Type B pancreatic cell (in vitro differentiated cells): ENCODE measurements at places on chromosomes 4 and X.

DNA sequence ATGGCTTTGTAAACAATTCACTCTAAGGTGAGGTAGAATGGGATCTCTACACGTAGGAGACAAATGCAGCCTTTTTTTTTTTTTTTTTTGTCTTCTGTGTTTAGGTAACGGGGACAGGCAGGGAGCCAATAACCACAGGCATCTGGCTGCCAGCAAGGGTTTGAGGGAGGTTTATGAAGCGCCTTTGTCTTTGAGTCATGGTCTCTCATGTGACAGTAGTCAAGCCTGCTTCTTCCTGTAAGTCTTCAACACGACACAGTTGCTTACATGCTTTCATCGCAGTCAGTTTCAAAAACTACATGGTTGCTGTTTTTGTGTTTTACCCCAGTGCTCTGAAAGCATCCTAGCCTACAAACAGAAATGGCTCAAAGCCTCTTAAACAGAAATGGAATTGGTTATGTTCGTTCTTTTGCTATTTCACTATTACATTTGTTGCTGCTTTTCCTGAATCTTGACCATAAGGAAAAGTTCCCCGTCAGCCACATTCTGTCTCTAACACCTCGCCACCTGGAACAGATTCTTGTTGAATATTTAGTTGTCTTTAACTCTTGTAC lies 127.8 kb upstream of the METTL14 start:
- DNase-seq: no peak

- DNase-seq: no peak
Measured at GRCh38 chr4:128456171-128456570, 168.6 kb upstream of the PGRMC2 start.

- no peak for DNase-seq
Measured at GRCh38 chrX:15619053-15619755, 18.4 kb upstream of the ACE2 start.

DNA sequence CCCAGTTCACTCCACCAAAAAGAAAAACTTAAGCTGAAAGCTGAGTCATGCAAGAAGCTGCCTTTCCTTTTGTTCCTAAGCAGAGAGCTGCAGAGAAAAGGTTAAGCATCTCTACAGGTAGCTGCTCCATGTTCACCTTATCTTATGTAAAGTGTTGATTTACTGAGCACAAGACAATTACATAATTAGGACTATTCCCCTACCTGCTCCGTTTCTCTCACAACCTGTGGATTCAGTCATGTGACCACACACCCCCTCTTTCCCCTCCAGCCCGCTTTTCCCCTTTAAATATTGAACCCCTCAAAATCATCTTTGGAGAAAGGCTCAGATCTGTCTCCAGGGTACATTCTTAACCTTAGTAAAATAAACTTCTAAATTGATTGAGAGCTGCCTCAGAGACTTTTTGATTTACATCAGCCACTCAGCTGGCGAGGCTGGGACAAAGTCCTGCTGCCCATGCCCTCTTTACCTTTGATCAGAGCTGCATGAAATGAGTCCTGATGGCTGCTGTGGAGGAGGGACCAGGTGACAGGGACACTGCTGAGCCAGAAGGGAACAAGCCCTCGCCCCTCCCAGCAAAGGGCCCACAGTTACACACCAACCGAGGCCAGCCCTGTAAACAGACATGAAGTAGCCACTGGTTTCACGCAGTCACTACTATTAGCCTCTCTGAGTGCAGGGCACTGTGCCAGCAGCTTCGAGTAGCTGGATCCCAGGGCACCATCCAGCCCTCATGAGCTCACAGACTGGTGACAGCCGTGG lies 53.9 kb upstream of the C4orf50 start:
- no peak for DNase-seq

- no peak for DNase-seq
Measured at GRCh38 chr4:149353241-149353640, 462.4 kb downstream of the IQCM start.

DNA sequence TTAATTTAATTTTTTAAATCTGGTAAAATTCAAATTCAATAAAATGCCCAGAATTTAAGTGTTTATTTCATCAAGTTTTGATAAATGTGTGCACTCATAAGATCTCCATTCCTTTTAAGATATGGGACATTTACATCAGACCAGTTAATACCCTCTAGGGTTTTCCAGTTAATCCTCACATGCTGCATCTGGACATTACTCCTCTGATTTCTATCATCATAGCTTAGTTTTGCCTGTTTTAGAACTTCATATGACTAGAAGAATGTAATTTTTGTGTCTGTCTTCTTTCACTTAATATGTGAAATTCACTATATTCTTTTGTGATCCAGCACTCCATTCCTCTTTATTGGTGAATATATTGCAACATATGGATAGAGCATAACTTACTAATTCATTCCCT lies 727.7 kb upstream of the FAM241A start:
- DNase-seq: no peak

DNA sequence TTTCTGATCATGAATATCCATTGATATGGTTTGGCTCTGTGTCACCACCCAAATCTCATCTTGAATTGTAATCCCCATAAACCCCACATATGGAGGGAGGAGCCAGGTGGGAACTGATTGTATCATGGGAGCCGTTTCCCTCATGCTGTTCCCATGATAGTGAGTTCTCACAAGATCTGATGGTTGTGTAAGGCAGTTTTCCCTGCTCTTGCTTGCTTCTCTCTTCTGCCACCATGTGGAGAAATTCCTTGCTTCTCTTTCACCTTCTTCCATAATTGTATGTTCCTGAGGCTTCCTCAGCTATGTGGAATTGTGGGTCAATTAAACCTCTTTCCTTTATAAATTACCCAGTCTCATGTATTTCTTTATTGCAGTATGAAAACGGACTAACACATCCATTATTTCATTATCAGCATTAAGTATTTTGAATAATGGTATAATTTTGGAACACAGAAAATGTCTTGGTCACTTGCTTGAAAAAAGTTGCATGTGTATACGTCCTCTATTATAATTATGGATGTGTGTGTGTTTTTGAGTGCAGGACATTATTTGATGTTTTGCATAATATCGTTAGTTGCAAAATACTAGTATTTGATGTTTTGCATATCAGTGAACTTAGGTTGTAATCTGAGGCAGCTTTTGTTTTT lies 334.6 kb downstream of the PCDH10 start:
- no peak for DNase-seq

DNA sequence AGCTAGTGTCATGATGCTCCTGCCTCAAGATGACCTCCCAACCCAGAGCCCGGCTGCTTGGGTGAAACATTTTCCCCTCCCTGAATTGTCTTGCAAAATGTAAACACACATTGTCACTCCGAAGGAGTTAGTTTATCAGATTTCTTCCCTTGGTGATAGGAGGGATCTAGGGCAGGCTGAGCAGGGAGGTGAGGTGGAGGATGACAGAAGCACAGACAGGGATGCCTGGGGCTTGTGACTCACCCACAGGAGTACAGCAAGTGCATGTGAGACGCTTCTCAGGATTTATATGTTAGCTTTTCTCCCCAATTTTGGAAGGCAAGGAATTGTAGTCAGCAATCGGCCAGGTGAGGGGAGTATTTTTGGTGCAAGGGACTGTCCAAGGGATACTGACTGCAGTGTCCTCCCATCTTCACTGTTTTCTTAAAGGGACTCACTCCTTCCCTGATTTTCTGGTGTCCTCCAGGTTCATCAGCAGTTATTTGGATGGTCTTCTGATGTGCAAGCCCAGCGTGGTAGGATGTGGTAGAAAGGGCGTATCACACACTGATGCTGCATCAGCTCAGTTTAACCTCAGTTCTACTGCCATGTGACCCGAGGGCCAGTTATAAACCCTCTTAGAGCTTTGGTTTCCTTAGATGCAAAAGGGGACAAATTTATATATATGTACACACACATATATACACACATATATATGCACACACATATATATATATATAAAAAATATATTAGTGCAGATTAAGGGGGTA lies 46.2 kb upstream of the IGFBP7 start:
- DNase-seq: no peak

- no peak for DNase-seq
Measured at GRCh38 chr4:15793506-15794363, 15.6 kb downstream of the CD38 start.

- DNase-seq: peak; percentile 64
Measured at GRCh38 chr4:3413675-3414420, 27.9 kb upstream of the HGFAC start.

GRCh38 chr4:8092282-8092681 lies 66.3 kb downstream of the ABLIM2 start:
- DNase-seq: no peak

- DNase-seq: no peak
Measured at GRCh38 chr4:64883087-64883807, 474.0 kb upstream of the TECRL start.

DNA sequence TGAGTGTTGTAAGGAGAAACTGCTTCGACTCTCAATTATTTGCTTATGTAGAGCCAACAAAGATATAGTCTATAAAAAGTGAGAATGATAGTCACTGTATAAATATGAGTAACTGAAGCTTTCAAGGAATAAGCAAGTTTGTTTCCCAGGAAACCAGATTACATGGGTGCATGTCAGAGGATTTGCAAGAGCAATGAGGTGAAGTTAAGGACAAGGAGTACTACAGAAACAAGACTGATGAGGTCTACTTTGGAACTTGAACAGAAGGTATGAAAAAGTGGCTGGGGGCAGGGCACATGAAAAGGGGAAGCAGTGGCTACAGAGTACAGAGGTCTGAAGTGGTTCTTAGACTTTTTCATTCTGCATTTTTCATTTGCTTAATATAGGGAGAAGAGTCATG lies 321.0 kb upstream of the CXXC4 start:
- DNase-seq: no peak

- no peak for DNase-seq
Measured at GRCh38 chr4:69689599-69689998, 36.6 kb upstream of the UGT2A1 start.

DNA sequence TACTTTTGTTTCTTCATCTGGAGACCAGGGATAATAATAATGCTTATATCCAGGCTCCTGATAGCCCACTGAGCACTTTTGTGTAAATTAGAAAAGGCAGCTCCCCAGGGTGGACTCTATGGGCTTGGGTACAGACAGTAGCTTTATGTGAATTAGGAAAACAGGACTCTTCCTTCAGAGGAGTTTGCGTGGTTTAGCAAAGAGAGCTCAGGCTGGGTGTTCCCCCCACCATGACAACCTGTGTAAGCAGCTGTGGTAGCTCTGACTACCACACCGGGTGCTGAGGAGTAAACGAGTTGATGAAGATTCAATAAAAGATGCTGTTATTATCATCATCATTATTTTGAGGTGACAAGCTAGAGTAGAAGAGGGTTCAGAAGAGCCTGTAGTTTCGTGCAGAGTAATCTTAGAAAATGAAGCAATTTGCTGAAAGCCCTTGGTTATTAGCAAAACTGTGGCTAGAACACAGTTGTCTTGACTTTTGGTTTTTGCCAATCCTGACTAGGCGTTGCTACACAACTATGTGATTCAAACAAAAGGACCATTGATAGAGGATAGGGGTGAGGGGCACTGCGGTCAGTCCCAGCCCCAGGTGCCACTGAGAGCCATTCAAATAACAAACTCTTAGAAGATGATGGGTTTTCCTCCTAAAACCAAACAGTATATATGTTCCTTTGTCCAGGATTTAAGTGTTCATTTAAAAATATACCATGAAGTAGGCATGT lies 60.6 kb upstream of the LIMCH1 start:
- no peak for DNase-seq

GRCh38 chr4:35125995-35126712 lies 1118.2 kb downstream of the ARAP2 start:
- no peak for DNase-seq

- DNase-seq: no peak
Measured at GRCh38 chr4:165505958-165506837, 127.4 kb downstream of the CPE start.

GRCh38 chr4:182294451-182294850 lies 51.2 kb downstream of the TENM3 start:
- DNase-seq: no peak

- no peak for DNase-seq
Measured at GRCh38 chr4:163553146-163553545, 58.7 kb downstream of the TMA16 start.

DNA sequence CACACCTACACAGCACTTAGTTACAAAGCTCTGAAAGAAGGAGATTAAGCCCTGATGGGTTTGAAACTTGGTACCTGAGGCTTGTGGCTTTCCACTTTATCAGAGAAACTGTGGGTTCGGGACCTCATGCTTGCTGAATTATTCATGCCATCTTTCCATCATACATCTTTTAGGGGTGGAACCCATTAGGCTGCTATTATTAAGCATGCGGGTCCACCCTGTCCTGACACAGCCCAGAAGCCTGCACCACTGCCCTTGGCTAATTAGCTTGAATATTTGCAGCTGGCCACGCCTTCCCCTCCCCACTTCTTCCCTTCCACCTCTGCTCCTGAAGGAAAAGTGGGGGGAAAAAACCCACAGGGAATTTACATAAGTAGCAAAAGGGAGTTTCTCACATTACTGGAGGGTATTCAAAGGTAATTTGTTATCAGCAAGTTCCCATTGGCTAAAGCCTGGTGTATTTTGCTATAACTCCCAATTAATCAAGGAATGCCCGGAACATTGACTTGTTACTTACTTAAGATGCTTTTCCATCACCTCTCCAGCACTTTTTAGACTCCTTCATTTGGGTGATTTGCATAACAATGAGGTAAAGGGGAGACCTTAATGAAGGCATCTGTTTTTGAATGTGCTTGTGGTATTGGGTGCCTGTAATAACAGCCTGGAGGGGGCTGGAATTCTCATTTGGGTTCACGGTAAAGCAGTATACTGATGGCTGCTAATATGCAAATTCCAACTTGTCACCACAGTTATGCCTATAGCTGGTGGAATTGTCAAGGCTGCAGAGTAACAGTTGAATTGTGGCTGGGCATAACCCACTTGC lies 231.7 kb upstream of the GATB start:
- DNase-seq: no peak

DNA sequence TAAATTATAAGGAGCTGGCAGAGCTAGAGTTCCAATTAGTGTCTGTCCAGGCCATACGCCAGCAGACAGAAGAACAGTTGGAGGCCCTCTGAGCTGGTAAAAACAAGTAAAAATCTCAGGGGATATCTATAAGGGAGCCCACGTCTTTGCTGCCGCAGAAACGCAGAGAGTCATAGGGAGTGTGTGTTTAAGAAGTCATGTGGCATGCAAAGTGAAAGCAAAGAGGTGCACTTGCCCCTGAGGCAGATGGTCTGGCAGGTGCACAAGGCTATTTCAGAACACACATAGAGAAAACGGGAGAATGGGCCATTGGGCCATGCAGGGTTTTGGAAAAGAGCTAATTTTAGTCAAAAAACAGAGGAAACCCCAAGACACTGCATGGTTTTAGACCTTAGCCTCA lies 92.7 kb downstream of the NAP1L3 start:
- DNase-seq: no peak

DNA sequence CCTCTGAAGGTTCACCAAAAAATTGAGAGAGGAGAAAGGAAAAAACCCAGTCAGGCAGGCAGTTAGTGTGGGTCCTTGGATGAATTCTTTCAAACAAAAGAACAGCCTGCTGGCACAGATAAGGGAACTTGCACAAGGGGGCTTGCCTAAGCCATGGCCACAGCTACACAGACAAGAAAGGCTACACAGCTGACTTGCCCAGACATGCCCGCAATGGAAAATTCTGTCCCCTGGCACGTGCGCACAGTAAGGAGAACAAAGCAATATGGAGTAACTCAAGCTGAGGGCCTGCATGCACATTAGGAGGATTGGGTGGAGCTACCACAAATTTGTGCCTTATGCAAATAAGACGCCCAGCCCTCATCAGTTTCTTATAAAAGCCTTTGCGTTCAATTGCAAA lies 512.5 kb upstream of the HTR2C start:
- no peak for DNase-seq

- no peak for DNase-seq
Measured at GRCh38 chr4:140243278-140243753, 89.3 kb upstream of the MAML3 start.

GRCh38 chrX:115093191-115093590 lies 75.8 kb upstream of the IL13RA2 start:
- DNase-seq: no peak
